ENCODE measurements at places on chromosomes 13 and 19. TPM values are rescaled to one million over a fixed set of nuclear protein-coding genes. Genes with fewer than 3 reads are reported as not detected.

Gene FLT1
- 1.8 TPM for total RNA-seq

Gene MATK
- 1.3 TPM for total RNA-seq

Gene CYP4F2
- not detected for total RNA-seq

Gene CILP2
- 0.10 TPM for total RNA-seq

Gene C13orf42
- not detected for total RNA-seq

Gene ZNF546
- 16.6 TPM for total RNA-seq

Gene ZNF567
- 22.4 TPM for total RNA-seq

Gene CCDC194
- total RNA-seq, result 3.8 TPM

Gene LILRA1
- total RNA-seq, result not detected

All from B cell (primary cell).